ENCODE measurements at places on chromosomes 4 and X.

DNA sequence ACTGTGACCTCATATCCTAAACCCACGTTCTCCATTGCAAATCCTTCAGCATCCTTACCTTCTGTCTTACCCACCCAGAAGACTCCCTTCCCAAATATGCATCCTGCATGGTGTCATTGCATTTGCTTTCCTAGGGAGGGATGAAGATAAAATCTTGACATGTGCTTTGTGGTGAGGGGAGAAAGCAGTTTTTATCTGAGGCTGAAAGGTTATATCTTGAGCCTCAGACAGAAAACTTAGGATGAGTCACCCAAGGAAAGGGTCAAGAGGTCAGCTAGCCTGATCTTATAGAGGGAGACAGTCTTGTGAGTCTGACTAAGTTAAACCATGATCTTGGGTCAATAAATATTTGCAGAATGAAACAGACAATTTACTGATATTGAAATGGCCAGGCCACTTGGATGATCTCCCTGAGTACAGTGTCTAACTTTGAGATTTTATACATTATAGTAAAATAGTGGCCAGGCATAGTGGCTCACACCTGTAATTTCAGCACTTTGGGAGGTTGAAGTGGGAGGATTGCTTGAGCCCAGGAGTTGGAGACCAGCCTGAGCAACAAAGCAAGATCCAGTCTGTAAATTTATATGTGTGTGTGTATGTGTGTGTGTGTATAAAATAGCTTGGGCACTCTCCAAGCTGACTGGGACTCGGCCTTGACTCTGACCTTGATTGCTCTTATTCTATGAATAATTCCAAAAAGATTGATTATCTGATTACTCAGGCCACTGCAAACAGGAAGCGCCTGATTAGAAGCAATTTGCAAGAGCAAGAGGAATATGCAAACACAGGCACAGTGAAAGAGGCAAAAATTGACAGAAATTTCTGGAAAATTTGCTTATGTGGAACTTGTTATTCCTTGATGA lies 15.4 kb upstream of the FAM9C start:
- no peak for DNase-seq

DNA sequence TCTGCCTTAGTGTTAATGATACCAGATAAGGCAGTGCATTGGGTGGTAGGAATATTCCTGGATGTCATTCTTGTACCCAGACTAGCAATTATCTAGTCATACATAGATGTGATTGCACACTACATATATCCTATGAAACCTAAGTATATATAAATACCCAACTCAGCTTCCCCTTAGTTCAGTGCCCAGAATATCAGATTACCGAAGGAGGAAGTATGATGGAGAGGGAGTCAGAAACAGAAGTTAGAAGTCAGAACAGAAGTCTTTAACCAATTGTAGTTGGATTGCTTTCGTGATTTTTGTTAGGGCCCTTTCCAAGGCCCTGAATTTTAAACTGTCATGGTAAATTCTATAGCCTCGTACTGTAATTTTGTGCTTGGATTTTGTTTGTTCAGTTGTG lies 42.9 kb downstream of the MOB1B start:
- no peak for DNase-seq

DNA sequence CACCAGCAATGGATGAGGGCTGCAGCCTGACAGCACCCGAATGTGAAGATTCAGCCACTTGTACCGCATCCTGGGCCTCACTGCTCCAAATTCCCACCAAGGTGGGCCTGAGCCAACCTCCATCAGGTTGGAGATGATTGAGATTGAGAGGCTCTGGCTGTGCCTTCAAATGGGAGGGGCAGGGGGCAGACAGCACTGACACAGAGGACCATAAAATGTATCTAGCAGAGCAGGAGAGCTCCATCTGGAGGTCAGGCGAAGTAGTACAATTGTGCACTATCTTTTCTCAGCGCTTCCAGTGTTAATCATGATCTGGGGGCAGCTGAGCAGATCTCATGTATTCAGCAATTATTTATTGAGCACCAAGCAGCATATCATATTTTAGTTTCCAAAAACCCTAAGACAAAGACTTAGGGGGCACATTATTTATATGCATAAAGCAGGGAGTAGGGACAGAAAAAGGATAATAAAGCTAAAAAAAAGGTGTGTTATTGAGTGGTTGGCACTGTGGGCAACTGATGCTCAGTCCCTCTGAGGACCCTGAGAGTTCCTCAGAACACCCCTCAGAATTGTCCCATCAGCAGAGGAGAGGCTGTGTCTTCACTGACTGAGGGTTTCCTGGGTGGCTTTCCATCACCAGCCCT lies 31.6 kb upstream of the C1QTNF7 start:
- peak; percentile 52 for DNase-seq

GRCh38 chrX:774536-774935 lies 143.9 kb downstream of the SHOX start:
- DNase-seq = no peak

DNA sequence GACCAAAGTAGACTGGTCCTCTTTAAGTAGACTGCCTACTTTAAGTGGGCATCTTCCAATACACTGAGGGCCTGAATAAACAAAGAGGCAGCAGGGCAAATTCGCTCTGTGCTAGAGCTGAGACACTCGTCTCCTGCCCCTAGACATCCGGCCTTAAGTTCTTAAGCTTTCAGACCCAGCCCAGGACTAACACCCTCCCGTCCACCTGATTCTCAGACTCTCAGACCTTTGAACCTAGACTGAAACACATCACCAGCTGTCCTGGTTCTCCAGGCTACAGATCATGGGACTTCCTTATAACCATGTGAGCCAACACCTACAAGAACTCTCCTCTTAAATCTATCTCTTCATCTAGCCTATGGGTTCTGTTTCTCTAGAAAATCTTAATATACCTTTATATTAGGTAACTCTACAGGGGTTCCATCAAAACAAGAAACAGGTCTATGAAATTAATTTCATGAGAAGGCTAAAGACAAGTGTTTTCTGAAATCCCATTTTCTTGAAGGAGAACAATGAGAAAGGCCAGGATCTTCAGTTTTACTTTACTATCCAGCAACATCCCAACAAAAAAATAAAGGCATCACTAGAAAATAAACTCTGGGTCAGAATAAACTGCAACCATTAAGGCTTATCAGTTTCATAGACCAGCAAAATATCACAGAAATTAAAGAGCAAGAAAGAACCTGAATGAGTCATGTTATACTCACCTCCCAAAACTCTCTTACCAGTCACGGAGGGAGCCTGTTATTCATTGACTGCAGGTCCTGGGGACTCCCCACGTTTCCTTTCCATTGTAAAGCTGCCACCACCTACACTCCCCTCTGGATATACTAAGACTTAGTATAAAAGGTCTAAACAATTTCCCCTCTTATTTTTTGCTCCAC lies 14.8 kb downstream of the ADGRA3 start:
- no peak for DNase-seq

DNA sequence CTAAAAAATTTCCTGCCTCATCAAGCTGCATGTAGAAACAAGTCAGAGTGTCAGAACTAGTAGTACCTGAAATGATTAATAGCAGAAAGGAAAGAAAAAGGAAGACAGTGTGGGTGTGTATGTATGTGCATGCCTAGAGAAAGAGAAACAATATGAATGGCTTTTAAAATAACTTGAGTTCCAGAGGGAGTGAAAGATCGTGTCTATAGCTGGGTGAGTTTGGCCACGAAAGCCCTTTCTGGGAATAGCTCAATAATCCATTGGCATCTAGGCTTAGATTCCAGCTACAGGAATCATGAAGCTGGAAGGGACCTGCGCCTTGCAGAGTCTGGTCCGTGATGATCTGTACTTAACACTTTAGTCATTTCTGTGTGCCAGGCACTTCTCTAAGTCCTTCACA lies 195.6 kb downstream of the RAPGEF2 start:
- no peak for DNase-seq

DNA sequence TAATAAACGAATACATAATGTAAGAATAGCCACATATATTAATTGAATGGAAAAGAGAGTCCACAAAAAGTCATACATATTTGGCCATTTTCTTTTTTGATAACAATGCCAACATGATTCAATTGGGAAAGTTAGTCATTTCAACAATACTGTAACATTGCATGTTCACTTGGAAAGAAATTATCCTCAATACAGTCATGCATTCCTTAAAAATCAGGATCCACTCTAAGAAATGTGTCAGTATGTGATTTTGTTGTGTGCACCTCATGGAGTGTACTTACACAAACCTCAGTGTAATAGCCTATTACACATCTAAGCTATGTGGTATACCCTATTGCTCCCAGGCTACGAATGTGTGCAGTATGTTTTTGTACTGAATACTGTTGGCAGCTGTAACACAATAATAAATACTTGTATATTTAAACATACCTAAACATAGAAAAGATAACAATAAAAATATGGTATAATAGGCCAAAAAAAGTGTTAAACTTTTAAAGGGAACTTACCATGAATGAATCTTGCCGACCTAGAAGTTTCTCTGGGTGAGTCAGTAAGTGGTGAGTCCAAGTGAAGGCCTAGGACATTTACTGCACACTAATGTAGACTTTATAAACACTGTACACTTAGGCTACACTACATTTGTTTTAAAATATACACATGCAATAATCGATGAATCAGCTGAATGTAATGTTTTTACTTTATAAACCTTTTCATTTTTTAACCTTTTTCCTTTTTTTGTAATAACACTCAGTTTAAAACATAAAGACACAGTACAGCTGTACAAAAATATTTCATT lies 806.8 kb downstream of the PCDH18 start:
- DNase-seq = no peak

DNA sequence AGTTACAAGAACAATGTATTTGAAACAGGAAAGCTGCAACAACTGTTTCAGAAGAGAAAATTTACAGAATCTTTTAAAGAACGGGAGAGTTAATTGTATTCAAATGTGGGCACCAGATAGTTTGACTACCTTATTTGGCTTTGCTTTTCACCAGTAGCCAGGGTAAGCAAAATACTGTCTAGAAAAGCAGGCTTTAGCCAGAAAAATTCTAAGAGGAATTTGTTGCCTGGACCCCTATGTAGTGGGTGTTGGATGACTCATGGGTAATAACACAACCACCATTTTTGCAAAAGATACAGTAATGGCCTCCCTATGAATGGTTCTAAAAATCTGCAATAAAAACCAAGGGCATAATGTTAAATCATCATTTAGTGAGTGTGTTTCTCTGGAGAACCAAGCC lies 233.4 kb upstream of the ANXA3 start:
- no peak for DNase-seq

DNA sequence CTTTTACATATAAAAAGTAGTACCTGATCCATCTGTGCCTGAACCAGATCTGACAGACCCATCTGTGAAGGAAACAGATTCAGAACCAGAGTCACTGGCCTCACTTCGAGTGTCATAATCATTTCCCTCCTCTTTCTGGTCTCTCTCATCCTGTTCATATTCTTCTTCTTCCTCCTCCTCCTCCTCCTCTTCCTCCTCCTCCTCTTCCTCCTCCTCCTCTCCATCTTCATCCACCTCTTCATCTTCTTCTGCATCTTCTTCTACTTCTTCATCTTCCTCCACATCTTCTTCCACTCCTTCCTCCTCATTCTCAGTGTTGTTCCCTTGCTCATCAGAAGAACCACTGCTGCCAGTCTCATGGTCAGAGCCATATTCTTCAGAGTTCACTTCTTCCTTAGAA lies 12.9 kb downstream of the YTHDC1 start:
- DNase-seq = no peak

DNA sequence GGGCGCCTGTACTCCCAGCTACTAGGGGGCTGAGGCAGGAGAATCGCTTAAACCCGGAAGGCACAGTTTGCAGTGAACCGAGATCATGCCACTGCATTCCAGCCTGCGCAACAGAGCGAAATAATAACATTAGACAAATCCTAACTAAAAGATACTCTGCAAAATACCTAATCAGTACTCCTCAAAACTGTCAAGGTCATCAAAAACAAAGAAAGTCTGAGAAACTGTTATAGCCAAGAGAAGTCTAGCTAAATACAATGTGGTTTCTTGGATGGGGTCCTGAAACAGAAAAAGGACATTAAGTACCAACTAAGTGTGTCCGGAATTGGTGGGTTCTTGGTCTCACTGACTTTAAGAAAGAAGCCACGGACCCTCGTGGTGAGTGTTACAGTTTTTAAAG lies 14.6 kb upstream of the ACSL4 start:
- no peak for DNase-seq

DNA sequence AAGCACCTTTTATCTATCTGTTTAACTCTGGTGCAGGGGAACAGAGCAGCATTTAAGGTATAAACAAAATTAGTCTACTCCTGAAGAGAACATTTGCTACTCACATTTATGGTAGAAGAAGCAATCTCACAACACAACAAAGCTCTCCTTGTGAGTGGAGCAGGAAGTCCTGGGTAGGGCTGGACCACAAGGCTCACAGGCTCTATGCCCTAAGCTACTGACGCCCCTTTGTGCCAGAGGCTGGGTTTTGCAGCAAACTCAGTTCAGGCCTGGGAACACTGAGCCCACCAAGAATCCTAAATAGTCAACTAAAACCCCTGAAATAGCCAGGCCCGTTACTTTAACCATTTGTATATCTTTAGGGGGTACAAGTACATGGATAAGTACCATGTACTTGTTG lies 4.7 kb upstream of the ZXDB start:
- DNase-seq = no peak

DNA sequence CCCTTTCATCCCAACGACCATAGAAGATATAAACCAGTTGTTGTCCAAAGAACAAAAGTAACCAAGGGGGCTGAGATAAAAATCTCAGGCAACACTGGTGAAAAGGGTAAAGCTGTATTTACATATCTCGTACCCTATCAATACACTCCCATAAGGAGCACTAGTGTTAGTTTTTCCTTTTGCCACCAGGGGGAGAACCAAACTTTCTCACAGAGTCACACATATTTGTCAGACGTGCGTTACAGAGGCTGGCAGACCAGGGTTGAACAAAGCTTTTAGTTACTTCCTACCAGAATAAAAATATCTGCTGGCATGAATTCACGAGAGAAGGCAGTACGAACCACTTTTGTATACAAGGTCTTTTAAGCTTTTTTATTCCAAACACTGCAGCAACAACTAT lies 88.3 kb downstream of the AMELX start:
- DNase-seq = peak; percentile 2

- DNase-seq = no peak
These were observed 953 bp downstream of the EPGN start for GRCh38 chr4:74309223-74309622.

DNA sequence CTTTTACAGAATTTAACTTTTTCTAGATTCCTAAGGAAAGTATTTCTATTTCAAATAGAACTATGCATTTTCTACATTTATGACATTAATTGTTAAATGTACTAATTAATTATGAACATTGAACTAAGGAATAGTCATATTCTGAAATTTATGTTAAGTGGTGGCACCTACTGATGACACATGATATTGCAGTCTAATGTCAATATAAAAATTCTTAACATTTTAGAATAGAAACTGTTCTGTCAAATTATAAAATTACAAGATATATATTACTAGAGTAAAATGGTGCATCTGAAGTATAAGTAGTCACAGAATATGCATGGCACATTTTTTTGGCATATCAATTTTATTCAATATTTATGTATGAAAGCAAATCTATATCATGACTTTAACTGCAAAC lies 40.2 kb upstream of the NDNF start:
- peak; percentile 7 for DNase-seq

GRCh38 chr4:164350061-164350460 lies 403.9 kb upstream of the SMIM31 start:
- no peak for DNase-seq
